ENCODE measurements at places on chromosomes 13 and 19.

DNA sequence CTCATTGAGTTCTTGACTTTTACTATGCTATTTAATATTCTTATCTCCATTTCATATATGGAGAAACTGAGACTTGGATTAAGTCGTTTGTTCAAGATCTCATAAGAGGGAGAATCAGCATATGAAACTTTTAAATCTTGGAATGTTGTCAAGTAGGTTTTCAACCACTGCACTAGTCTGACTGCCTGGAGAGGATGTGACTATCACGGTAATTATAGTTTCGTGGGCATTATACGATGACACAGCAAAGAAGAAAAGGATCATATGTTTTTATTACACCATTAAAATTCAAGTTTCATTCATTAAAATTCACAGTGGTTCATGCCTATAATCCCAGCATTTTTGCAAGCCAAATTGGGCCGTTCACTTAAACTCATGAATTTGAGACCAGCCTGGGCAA, 555.2 kb downstream of the SLITRK1 start:
- no peak for DNase-seq

- no peak for DNase-seq
Measured at GRCh38 chr19:12112701-12113100, 27.4 kb downstream of the ZNF20 start.

DNA sequence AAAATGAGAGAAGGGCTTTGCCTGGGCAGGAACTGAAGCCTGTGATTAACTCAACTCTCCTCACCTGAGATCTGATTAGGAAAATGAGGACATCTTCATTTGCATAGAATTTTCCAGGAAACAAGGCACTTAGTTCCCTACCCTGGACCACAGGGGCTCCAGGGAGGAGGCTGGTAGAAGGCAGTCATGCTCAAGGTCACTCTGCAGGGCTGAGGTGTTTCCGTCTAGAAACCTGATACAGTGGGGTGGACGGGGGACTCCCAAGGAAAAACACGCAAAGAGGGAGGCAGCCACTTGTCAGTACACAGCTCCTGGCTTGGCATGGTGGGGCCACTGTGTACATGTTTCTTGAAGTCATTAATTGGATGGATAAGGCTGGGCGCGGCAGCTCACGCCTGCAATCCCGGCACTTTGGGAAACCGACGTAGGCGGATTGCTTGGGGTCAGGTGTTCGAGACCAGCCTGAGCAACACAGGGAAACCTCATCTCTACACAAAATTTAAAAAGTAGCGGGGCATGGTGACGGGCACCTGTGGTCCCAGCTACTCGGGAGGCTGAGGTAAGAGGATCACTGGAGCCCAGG, 6.0 kb downstream of the KLK14 start:
- DNase-seq: no peak

DNA sequence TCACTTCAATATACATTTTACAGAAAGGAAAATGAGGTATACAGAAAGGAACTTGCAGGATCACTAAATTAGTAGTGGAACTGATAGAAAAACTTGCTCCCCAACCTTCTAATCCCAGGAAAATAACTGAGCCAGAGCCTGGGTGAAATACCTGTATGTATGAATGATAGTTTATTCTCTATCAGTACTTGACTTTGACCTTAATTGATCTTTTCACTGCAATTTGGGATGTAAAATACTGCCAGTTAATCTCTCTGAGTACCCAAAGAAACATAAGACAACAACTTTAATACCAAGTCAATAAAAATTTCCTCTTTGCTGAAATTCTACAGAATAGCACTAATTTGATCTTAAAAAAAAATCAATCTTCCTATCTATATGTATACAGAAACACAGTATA, 33.3 kb downstream of the KATNAL1 start:
- no peak for DNase-seq

GRCh38 chr13:98175043-98175442, 2.0 kb downstream of the RNF113B start:
- DNase-seq: no peak

GRCh38 chr13:84933797-84934196, 865.4 kb downstream of the SLITRK6 start:
- no peak for DNase-seq

DNA sequence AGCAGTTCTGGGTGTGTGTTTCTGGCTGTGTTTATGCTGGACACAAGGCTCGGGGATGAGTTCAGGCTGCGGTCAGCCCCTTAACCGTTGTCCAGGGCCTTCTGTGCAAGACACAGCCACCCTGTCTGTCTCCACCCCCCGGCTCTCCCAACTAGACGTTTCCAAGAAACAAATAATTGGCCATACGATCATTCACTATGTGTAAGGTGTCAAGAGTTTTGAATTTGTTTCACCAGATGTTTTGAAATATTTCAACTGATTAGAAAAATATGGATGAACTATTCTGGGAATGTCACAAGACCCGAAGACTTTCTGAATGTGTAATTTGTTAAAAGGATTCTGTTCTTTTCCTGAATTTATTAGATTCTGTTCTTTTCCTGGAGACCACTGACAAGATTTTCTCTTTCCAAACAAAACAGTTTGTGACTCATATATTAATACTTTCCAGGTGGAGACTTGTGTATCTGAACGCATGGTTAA, 318.2 kb downstream of the MYO16 start:
- no peak for DNase-seq

DNA sequence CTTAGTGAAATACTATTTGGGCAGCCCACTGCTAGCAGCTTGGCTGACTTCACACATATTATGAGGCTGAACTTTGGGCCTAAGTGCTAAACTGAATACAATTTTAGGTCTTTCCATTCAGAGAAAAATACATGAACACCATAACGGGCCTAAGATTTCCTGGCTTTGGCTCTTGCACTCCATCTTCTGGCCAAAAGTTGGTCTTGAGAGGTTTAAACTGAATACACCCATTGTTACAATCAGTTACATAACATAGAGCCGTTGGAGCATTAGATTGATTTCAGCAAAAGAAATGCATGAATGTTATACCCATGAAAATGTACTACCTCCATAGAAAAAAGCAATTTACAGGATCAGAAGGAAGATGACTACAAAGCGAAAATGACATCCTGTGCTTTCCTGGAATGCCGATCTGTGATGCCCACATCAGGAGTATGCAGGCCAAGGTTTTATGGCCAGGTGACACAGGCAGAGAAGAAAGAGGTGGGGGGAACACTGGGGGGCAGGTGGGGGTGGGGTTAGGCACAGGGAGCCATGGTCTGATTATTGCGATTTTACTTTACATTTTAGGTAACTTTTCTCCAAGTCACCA, 11.1 kb upstream of the SHISA2 start:
- peak; percentile 19 for DNase-seq

GRCh38 chr19:16111160-16111908, at the start of gene RAB8A:
TSS of gene RAB8A (plus strand) at chr19:16111889. CDS start at chr19:16111902, 13 bp downstream.
- peak; percentile 97 for DNase-seq

DNA sequence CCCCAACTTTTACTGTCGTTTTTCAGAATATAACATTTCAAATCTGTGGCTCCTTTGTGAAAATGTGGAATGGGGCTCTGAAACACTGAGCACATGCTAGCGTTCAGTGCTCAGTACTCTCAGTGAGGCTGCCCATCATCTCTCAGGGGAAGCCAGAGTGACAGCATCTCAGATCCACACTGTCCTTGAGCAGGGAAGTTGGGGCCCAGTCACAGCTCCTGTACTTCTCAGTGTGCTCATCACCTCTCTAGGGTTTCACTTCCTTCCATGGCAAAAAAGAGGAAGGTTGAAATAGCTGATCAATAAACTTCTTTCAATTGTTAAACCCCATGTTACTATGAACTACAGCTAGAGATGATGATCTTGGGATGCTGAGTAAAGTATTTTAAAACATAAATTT, 565.9 kb upstream of the SPRY2 start:
- no peak for DNase-seq

- no peak for DNase-seq
Measured at GRCh38 chr19:3910105-3910504, 22.8 kb upstream of the NMRK2 start.

- no peak for DNase-seq
Measured at GRCh38 chr19:40363069-40363468, 14.6 kb downstream of the PLD3 start.

DNA sequence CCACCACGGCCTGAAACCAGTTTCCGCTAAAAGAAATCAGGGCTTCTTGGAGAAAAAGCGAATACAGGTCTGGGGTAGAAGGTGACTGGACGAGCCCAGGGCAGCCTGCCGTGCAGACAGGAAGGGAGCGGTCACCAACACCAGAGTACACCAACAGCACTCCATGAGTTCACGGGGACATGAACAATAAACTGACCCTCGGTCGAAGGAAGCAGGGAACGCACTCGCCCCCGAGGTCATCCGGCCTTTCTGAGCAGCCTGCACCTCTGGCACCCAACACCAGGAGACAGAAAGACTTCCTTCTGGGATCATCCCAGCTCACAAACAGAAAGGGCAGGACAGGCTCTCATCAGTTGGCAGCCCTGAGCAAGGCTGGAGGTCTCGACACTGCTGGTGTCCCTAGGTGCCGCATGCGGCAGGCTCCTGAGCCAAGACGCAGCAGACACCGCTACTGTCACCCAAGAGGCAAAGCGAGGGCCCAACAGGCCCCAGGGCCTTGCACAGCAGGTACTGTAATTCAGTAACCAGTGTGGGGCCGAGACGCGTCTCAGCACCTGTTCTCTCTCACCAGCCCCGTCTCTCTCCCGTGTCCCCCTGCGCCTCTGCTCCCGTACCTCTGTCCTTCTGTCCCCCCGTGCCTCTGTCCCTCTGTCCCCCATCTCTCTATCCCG, 18.0 kb downstream of the DCUN1D2 start:
- DNase-seq: no peak

DNA sequence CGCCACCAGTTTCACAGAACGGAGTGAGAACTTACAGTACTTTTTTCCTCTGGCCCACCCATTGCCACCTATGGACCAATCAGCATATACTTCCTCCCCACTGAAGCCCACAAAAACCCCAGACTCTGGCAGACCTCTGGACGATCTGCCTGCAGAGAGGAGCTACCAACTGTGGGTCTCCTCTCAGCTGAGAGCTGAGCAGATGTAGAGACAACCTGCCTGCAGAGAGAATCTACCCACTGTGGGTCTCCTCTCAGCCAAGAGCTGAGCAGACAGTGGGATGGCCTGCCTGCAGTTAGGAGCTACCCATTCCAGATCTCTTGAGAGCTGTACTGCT, 69.7 kb downstream of the PIBF1 start:
- DNase-seq: no peak

DNA sequence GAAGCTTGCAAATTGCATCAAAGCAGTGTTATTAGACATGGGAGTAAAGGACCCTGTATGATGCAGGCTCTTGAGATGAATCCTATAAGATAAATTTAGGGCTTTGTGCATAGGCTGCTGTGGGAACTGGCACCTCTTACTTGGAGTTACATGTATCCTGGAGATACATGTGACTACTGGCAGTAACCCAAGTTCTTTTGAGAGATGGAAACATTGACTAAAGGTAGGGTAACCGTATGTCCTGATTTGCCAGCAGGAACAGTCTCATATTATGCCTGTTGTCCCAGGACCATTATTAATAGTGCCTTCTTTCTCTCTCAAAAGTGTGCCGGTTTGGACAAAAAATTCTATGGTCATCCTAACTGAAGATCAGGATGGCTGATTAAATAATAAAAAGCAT, 195.4 kb downstream of the LACC1 start:
- DNase-seq: no peak

DNA sequence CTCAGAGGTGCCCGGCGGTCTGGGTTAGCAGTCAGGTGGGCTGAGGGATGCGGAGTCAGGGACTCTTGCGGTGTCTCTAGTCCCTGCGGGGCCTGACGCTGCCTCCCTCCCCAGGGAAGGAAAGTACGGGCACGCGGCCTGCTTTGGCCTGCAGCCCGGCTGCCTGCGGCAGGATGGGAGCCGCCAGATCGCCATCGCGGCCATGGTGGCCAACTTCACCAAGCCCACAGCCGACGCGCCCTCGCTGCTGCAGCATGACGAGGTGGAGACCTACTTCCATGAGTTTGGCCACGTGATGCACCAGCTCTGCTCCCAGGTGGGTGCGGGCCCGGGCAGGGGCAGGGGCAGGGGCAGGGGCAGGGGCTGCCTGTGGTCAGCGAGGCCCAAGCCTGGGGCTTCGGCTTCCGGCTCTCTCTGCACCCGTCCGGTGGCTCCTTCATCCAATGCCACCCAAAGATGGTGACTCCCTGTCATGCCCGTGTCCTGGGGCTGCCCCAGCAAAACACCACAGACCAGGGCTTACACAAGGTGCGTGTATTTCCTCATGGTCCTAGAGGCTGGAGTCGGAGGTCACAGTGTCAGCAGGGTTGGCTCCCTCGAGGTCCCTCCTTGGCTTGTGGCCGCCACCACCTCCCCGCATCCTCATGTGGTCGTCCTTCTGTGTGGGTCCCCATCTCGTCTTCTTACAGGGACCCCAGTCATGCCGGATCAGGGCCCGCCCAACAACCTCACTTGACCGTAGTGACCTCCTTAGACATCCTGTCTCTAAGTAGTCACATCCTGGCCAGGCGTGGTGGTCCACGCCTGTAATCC, 11.3 kb upstream of the ZNF554 start:
- no peak for DNase-seq

DNA sequence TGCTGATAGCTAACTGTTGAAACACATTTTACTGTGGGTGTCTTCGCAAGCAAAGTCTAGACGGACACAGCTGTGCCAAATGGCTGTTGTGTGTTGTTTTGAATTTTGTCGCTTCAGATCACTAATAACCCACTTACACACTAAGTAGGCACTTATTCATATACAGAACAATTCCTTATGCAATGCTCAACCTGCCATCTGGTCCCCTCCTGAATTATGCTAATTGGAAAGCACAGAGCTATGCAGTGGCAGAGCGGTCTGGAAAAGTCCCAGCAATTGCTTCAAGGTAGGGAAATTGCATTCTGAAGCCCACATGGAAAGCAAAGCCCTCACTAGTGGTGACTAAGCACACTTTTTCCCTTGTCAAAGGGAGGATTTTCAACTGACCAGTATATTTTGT, 69.9 kb downstream of the C13orf42 start:
- no peak for DNase-seq

DNA sequence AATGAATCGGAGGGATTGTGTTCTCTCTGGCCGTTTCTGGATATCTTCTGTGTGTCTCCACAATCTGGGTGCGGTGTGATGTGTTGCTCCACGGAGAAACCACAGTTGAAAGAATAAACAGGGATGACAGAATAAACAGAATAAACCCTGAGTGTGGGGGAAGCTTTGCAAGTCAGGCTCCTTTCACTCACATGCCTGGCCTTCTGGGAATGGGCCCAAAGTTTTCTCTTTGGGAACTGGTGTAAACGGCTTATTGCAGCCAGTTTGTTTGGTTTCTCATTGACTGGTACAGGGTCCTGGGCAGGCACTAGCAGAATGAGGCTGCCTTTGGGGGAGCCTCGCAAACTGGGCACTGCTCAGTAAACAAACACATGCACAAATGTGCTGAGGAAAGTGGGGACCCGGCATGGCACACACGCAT, 324.7 kb downstream of the DLEU7 start:
- no peak for DNase-seq

Measured in T follicular helper cell (primary cell).